Ascending aorta (tissue), 2 donors: ENCODE measurements at places on chromosomes 6 and 20.

GRCh38 chr6:50467931-50468330, 245.4 kb upstream of the TFAP2D start:
- no peak overlapping the region for H3K4me3 ChIP-seq
- no peak for DNase-seq
- no peaks in the 10 kb centered on the region for H3K4me1 ChIP-seq
- no peak overlapping the region for H3K27ac ChIP-seq
- H3K27me3 ChIP-seq: no peaks in the 10 kb centered on the region

GRCh38 chr6:83479389-83479788, 32.9 kb upstream of the PRSS35 start:
- H3K27me3 ChIP-seq: no peaks in the 10 kb centered on the region
- no peak overlapping the region for H3K4me3 ChIP-seq
- no peaks in the 10 kb centered on the region for H3K4me1 ChIP-seq
- no peak for DNase-seq
- no peaks in the 10 kb centered on the region for H3K36me3 ChIP-seq

- no peaks in the 10 kb centered on the region for H3K27me3 ChIP-seq
- no peaks in the 10 kb centered on the region for H3K36me3 ChIP-seq
- H3K27ac ChIP-seq: no peak overlapping the region
Observed at GRCh38 chr6:105301756-105302616, 100.9 kb downstream of the PREP start.

DNA sequence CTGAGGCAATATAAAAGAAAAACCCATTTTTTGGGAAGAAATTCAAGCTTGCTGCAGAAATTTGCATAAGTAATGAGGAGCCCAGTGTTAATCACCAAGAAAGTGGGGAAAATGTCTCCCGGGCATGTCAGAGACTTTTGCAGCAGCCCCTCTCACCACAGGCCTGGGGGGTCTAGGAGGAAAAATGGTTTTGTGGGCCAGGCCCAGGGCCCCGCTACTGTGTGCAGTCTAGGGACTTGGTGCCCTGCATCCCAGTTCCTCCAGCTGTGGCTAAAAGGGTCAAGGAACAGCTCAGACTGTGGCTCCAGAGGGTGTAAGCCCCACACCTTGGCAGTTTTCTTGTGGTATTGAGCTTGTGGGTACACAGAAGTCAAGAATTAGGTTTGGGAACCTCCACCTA, 209.7 kb downstream of the HDGFL1 start:
- H3K27me3 ChIP-seq: no peaks in the 10 kb centered on the region
- no peak for DNase-seq
- H3K4me3 ChIP-seq: no peak overlapping the region
- no peaks in the 10 kb centered on the region for H3K36me3 ChIP-seq

GRCh38 chr6:20112841-20113240, 99.4 kb downstream of the MBOAT1 start:
- no peak overlapping the region for H3K27ac ChIP-seq
- no peaks in the 10 kb centered on the region for H3K27me3 ChIP-seq
- DNase-seq: no peak
- H3K36me3 ChIP-seq: peaks cover 5% of the 10 kb centered on the region
- peaks cover 6% of the 10 kb centered on the region for H3K4me1 ChIP-seq

DNA sequence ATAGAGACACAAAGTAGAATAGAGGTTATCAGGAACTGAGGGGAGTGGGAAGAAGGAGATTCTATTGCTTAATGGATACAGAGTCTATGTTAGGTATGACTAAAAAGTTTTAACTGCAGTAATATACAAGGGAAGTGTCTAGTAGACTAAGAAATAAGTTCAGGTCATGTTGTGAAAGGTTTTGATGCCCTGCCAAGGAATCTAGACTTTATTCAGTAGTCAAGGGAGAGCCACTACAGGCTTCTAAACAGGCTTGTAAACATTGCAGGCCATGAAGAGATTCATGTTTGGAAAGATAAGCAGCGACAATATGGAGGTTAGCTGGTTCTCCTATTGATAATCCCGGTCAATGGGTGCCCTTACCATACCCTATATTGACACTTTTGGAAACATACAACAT, 352.8 kb upstream of the SOX4 start:
- H3K27ac ChIP-seq: no peak overlapping the region
- no peak overlapping the region for H3K4me3 ChIP-seq
- DNase-seq: no peak
- H3K27me3 ChIP-seq: no peaks in the 10 kb centered on the region
- no peaks in the 10 kb centered on the region for H3K4me1 ChIP-seq

GRCh38 chr20:58069796-58070663, 158.4 kb downstream of the ANKRD60 start:
- no peaks in the 10 kb centered on the region for H3K4me1 ChIP-seq
- H3K4me3 ChIP-seq: no peak overlapping the region
- no peaks in the 10 kb centered on the region for H3K27me3 ChIP-seq
- H3K27ac ChIP-seq: no peak overlapping the region
- H3K36me3 ChIP-seq: no peaks in the 10 kb centered on the region
- DNase-seq: no peak

GRCh38 chr20:43925215-43925614, 10.6 kb downstream of the TOX2 start:
- no peaks in the 10 kb centered on the region for H3K36me3 ChIP-seq
- no peak overlapping the region for H3K4me3 ChIP-seq
- H3K4me1 ChIP-seq: no peaks in the 10 kb centered on the region
